ENCODE measurements at places on chromosomes 7 and 10.

DNA sequence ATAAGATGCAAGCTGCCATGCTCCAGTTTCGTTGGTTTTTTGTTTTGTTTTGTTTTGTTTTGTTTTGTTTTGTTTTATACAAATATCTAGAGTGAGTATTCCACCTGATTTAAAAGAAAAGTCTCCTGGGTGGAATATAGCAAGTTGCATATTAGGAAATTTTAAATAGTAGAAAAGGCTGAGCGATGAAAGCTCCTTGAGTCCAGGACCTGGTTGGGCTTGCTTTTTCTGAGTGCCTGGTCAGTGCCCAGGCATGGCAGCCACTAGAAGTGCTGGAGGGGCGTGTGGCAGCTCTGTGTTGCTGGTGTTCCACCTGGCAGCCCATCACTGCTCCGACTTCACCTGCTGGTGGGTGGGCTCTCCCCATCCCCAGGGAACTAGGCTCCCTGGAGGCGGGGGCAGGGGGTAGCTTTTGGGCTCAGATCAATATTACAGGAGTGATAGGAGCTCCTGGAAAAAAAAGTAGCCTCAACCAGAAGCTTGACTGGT, 8.0 kb downstream of the COL17A1 start:
- DNase-seq = no peak

DNA sequence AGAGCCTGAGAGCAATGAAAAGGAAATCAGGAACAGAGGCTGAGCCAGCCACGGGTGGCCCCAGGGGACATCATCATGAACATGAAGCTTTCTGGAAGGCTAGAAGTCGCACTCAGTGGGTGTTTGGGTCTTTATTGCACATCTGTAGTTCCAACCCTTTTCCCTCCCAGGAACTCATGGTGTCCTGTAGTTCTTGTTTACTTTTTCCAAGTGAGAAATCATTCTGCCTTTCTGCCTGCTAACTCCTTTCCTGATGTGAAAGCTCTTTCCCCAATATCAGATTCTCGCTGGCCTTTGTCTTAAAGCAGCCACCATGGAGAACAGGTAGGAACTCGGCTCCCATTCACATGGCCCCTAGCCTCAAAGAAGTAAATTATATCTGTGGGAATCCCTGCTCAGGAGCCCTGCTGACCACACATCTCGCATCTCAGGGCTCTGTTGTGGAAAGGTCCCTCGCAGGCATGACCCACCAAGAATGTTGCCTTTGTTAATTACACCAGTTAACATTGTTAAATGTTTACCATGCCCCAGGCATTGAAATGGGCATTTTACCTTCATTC, 542.7 kb downstream of the TNS3 start:
- no peak for DNase-seq

DNA sequence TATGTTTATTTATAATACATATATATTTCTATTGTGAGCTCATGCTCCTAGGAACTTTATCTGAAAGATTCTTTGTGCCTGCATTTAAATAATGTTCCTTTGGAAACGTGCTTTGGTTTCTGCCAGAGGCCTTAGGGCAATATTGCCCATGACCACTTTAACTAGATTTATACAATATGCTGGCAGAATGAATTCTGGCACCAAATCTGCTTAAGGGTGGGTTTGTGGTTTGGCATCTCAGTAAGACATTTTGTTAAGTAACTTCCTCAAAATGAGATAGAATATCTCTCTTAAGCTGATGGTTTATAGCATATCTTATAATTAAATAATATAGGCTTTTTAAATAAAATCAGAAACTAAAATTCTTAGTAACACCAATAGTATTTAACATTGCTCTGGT, 252.9 kb downstream of the RNLS start:
- DNase-seq = no peak

DNA sequence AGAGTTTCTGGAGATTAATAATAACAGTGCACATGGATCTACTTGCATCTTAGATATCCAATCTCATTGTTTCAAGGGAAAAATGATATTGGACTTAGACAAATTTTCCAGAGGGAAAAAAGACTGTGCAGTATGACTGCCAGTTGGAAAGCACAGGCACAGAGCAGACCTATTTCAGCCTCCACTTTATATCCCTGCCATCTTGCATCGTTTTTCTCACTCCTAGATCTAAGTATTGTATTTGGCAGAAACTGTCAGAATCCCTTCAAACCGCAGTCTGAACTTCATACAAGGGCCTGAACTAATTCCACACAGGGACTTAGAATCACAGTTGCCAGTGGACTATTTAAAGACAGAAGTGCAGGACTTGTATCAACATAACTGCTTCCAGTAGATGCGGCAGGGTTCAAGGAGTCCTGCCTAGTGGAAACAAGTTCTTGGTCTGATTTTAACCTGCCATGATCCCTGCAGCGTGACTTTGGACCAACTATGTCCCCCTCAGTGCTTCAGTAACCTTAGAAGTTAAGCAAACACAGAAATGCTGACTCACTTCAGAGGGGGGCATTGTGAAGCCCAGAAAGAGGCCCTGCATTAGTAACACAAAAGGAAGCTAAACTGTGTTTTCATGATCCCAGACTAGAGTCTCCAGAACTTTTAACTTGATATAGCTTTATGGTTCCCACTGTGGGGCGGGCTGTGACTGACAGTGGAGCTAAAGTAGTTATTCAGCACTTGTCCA, 95.7 kb upstream of the PALS2 start:
- DNase-seq = no peak

- no peak for DNase-seq
Observed at GRCh38 chr10:13885238-13885990, 298.6 kb downstream of the PRPF18 start.

All from T-helper 2 cell (primary cell).